ENCODE measurements at places on chromosomes 11 and 22.

DNA sequence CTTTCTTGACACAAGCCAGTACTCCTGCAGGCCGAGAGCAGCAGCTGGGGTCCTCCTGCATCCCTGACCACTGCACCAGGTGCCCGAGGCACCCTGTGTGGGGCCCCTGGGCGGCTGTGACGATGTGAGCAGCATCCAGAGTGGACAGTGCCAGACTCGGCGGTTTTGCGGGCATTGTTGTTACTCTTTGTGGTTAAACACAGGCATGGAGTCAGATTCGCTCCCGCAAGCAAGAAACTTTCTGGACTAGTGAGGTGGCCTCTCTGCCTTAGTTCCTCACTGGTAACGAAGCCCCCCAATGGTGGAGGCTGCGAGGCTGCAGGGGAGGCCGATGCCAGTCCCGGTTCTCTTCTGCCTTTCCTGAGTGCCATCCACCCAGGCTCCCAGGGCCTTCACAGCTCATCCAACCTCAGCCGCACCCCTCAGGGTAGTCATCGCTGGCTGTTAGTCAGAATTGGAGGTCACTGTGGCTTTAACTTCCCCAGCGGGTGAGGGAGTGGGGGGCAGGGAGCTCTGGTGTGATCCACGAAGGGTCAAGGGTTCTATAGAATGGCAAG lies 3.7 kb upstream of the CLDN5 start:
- no peak for DNase-seq

DNA sequence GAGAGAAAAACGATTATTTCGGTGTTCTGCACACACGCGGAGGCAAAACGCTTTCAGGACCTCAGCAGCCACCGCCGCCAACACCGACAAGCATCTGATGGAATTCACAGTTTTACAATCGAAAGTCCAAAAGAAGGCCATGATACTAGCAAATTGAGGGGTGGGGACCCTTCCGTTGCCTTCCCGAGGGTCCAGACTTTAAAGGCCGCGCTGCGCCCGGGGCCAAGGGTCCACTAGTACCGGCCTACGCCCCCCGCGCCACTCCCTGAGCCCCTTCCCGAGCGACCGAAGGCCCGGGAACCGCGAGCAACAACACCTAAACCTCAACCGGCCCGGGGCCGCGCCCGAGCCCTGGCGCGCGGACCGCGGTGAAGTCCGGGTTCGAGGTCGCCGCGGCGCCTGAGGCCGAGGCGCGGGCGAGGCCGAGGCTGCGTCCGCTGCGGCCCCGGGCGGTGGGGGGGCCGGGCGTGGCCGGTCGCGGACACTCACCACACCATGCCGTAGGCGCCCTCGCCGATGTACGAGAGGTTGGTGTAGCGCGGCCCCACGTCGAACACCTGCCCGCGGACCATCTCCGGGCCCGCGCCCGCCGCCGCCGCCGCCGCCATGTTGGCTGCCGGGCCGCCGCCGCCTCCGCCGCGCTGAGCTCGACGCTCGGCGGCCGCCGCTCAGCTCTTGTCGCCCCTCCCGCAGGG lies 465 bp downstream of the MAPK1 start:
- no peak for DNase-seq

- no peak for DNase-seq
These were observed 1340.1 kb downstream of the TBC1D22A start for GRCh38 chr22:48102581-48102980.

GRCh38 chr11:35287344-35287890 lies 131.9 kb downstream of the SLC1A2 start:
- no peak for DNase-seq

DNA sequence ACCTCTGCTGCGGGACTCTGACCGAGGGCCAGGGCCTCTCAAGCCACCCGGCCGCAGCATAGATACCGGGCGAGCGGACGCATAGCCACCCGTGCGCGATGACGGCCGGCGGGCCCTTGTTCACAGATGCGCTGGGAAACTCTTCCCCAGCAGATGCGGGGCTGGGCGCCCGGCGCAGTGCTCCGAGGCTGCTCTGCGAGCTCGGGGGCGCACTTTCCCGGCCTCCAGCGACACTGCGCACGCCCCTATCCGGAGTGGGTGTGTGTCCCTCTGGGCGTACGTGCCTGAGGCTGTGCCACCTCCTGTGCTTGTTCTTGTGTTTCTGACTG lies 104.7 kb upstream of the E2F8 start:
- no peak for DNase-seq

DNA sequence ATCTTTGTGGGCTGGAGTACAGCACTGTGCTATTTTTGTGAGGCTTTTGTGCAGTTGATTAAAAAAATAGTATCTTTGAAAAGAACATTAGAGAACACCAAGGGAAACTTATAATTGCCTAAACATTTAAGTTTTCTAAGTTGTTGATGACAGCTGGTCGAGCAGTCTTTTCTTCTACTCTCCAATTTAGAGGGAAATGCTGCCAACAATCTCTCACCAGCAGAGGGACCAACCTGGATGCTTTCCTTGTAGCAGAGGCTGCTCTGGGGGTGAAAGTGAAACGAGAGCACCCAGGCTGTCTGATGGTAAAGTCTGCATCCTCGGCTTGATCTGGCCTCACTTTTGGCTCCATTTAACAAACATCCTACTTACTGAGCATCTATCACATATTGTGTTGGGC lies 1286.5 kb upstream of the TENM4 start:
- no peak for DNase-seq

DNA sequence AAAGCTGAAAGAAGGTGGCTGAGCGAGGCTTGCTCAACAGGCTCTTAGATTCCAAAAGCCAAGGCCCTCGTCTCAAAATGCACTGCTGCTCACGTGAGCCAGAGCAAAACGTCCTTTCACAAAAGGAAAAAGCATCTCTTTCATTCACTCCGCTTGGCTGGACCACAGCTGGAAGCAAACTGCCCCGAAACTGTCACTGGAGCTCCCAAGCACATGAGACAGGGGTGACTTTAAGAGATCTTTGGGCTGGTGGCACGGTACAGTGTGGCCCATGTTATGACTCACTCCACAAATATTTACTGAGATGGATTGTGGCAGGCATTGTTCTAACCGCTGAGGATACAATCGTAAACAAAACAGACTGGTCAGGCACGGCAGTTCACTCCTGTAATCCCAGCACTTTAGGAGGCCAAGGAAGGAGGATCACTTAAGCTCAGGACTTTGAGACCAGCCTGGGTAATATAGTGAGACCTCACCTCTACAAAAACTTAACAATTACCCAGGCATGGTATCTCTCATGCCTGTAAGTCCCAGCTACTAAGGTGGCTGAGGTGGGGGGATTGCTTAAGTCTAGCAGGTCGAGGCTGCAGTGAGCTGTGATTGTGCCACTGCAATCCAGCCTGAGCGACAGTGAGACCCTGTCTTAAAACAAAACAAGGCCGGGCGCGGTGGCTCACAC lies 3.6 kb downstream of the PLA2G6 start:
- no peak for DNase-seq

- DNase-seq: no peak
These were observed at the start of gene AIFM3 for GRCh38 chr22:20966883-20967696. Gene AIFM3, plus strand, starts transcription at chr22:20967255. Its CDS starts 690 bp downstream, at chr22:20967945.

- no peak for DNase-seq
These were observed 396 bp downstream of the CCDC157 start for GRCh38 chr22:30357236-30357570.

- no peak for DNase-seq
These were observed at the start of gene LYVE1 for GRCh38 chr11:10568486-10568941. Gene LYVE1, minus strand, starts transcription at chr11:10568665. Its CDS starts 133 bp downstream, at chr11:10568532.

DNA sequence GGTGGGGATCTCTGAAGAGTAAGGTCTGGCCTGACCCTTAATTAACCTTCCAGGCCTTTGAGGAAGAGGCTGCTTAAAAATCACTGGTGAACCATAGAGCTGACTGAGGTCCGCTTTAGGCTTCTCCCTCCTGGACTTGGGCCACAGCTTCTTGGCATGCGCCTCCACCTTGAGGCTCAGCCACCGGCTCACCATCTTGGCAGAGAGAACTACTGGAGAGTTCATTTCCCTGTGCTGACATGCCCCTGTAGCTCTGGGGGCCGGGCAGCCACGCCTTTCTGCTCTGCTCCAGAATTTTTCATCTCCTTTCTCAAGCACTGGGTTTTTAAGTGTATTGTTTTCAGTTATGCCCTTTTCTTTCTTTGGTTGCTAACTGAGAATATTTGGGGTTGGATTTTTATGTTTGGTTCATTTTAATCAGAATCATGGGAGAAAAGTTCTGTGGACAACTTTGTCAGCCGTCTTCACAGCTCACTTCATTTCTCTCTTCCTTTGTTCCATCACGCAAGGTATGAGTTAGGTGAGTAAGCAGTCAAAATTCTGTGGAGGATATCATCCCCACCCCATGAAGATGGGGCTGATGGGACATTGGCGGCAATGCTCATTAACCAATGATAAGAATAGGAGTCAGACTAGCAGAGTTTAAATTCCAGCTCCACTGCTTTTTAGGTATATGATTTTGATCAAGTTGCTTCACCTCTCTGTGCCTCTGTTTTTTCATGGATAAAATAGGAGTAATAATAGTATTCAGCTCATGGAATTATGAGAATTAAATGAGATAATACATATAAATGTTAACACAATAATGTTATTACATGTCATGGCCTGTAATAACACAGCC lies 103.9 kb downstream of the DBX1 start:
- no peak for DNase-seq

- no peak for DNase-seq
These were observed 59.3 kb upstream of the EIF3D start for GRCh38 chr22:36588285-36588684.

GRCh38 chr11:4671741-4672140 lies 25.9 kb downstream of the OR51E2 start:
- no peak for DNase-seq

DNA sequence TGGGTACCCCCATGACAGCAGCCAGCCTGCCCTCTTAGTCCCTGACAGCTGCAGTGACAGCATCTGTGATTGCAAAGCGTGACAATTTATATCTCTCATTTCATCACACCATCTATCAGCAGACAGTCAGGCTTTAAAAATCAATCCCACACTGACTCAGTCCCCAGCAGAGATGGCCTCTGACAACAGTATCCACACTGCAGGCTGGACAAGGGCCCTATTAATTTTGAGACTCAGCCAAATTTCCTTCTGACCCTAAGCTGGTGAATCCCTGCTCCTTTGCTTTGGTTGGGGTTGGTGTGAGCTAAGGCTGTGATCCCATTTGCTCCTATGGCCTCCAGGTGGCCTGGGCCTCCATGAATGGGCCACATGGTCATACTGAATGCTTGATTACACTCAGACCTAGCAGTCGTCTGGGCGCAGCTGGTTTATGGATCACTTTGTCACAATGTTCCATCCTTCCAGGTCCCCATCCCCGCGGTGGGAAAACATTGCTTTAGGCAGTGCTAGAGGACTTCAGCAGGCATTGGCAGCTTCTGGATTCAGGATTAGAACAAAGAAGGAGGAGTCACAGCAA lies 68.2 kb upstream of the B3GAT1 start:
- no peak for DNase-seq

- DNase-seq: no peak
These were observed 81.9 kb upstream of the SLC25A18 start for GRCh38 chr22:17481424-17481823.

DNA sequence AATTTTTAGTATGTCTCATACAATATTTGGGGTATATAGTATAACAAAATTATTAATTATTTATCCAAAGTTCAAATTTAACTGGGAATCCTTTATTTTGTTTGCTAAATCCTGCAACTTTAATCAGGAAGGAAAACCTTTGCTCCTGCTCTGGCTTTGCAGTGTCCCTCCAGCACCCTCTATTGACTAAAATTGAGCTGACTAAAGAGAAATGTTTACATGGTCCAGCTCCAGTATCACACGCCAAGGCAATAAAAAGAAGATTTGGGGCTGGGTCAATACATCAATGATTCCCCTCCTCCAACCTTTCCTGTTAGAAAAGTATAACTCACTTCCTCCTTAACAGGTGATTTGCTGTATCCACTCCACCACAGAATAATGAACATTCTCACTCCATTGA lies 153.0 kb upstream of the LRRC4C start:
- DNase-seq: no peak

DNA sequence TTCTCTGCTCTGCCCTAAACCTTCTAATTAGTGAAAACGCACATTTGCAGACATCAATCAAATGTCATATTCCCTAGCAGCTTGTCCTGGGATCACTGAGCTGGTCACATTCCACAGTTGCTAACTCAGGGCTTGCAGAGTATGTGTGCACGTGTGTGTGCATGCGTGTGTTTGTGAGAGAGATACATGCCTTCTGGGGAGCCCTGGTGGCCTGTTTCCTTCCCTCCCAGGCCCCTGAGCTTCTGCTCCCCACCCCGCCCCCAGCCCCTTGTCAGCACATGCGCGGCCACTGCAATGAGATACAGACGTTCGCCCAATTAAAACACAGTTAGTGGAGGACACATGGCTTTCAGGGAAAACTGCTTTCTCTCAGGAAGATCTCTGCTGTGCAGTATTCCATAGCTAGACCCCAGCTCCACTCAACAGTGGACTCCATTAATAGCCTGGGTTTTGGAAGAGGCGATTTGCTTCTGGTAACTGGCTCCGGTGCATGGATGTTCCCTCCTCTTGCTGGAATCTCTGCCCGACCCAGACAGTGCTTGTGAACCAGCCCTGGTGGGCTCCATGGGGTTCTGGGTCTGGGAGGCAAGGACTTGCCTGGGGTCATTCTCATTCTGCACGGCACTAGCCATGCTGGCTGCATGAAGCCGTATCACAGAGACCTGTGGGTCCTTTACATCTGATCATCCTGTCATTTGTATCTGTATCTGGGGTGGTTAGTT lies 17.7 kb downstream of the LRP5 start:
- DNase-seq: no peak

- no peak for DNase-seq
These were observed 86.1 kb downstream of the GRIA4 start for GRCh38 chr11:105696000-105696399.

- no peak for DNase-seq
These were observed 12.6 kb downstream of the CD5 start for GRCh38 chr11:61114913-61115312.

GRCh38 chr11:19984048-19984742 lies 176.1 kb downstream of the DBX1 start:
- DNase-seq: no peak

DNA sequence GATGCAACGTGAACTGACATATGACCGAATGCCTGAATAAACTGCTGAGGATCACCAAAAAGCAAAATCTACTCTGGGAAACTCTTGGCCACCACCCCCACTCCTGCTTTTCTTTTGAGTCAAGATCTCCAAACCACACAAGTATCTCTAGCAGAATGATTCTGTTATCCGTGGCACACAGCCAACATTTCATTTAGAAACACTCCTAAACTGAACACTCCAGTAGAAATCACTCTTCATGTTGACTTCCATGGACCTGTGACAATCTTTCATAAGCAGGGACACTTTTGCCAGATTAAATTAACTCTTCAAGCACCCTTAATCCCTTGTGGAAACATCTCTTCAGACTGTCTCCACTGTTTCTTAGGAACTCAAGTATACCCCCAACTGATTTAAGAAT lies 44.4 kb downstream of the VSIG10L2 start:
- DNase-seq: no peak

Data from stimulated activated CD4-positive, alpha-beta T cell treated with anti-CD3 and anti-CD28 coated beads, Interleukin-1b, Interleukin-23, amount 100 ng/mL, for 1 hour (primary cell).